ENCODE measurements at places on chromosomes 6 and 20. TPM values are rescaled to one million over a fixed set of nuclear protein-coding genes. Genes with fewer than 3 reads are reported as not detected.

The HMGA1 gene
- total RNA-seq, result 8.6 TPM

The CCN2 gene
- total RNA-seq, result 111 TPM

The OOEP gene
- not detected for total RNA-seq

The TTLL9 gene
- not detected for total RNA-seq

The HEY2 gene
- 3.9 TPM for total RNA-seq

The IRAK1BP1 gene
- 6.6 TPM for total RNA-seq

The COL9A3 gene
- 11.8 TPM for total RNA-seq

The FAXC gene
- 54.0 TPM for total RNA-seq

DNA sequence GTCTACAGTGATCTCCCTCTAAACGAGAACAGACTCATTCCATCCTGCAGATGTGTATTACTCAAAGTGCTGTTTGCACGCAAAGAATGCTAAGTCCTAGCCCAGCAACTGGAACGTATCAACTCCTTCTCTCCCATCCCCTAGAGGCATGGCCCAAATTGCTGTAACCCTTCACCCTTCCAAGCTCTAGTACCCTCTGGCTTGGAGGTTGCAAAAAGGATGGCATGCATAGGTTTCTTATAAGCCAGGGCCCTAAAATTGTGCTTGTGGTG lies 71.5 kb upstream of the TGM3 start:
- no peak overlapping the region for H3K27ac ChIP-seq
- no peaks in the 10 kb centered on the region for H3K27me3 ChIP-seq
- H3K4me3 ChIP-seq, result no peak overlapping the region
- H3K36me3 ChIP-seq, result no peaks in the 10 kb centered on the region

DNA sequence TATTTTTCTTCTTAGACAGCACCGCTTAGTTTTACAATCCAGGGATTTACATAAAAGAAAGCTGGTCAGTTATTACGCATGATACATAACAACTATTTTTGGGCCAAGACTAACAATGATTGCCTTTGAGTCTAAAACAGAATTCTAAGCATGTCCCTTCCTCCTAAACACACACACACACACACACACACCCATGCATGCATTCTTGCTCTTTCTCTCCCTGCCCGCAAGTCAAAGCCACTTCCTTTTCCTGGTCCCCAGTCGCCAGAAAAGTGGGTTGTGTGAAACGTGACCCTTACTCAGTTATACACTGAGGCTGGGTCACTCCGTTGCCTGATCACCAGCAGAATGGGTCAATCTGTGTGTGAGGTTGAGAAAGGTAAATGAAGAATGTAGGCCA lies 31.4 kb downstream of the FYN start:
- H3K4me1 ChIP-seq, result peaks cover 16% of the 10 kb centered on the region
- DNase-seq, result no peak
- H3K4me3 ChIP-seq, result no peak overlapping the region
- H3K36me3 ChIP-seq, result no peaks in the 10 kb centered on the region
- no peak overlapping the region for H3K27ac ChIP-seq

DNA sequence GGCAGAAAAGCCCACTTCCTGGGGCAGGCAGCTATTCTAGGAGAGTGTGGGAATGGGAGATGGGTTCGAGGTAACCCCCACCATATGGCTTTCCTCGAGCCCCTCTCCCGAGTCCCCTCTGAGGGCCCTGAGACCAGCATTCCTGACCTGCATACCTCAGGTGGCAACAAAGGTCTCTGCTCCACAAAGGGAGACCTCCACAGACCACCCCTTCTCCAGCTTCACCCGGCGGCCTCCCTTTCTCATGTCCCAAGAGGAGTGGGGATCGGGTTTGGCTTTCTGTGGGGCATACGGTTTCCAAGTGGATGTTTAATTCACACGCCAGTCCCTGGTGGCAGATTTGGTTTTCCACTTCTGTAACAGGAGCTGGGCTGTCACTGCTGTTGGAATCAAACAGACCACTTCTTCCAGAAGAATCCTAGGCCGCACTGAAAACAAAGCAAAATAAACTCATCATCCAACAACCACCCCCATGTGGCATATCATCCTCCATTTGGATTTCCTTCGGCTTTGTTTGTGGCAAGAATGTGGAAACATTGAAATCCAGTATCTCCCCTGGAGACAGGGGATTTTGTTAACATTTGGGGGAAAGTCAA lies 83.2 kb downstream of the DLL1 start:
- H3K4me1 ChIP-seq, result no peaks in the 10 kb centered on the region
- no peak overlapping the region for H3K27ac ChIP-seq
- no peak for DNase-seq

GRCh38 chr6:72559067-72559466 lies 62.8 kb upstream of the KCNQ5 start:
- H3K4me1 ChIP-seq, result no peaks in the 10 kb centered on the region
- DNase-seq, result no peak
- H3K27me3 ChIP-seq, result no peaks in the 10 kb centered on the region
- no peak overlapping the region for H3K4me3 ChIP-seq

DNA sequence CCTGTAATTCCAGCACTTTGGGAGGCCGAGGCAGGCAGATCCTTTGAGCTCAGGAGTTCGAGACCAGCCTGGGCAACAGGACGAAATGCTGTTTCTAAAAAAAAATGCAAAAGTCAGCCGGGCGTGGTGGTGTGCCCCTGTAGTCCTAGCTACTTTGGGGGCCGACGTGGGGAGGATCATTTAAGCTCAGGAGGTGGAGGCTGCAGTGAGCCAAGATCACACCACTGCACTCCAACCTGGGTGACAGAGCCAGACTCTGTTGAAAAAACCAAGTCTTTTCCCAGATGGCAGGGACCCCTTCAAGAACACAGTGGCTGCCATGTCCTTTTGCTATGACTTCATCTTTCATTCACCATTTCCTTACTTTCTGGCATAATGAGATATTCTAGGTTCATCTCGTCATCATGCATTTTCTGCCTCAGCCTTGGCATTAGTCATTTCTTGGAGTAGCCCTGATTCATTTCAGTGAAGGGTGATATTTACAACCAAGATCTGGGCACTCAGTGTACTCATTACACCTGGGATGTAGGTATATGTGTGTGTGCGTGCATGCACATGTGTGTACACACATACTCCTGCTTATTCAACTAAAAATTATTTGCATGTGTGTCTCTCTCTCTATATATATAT lies 61.4 kb upstream of the TOX2 start:
- no peaks in the 10 kb centered on the region for H3K36me3 ChIP-seq
- no peaks in the 10 kb centered on the region for H3K4me1 ChIP-seq
- DNase-seq, result no peak
- H3K4me3 ChIP-seq, result no peak overlapping the region

DNA sequence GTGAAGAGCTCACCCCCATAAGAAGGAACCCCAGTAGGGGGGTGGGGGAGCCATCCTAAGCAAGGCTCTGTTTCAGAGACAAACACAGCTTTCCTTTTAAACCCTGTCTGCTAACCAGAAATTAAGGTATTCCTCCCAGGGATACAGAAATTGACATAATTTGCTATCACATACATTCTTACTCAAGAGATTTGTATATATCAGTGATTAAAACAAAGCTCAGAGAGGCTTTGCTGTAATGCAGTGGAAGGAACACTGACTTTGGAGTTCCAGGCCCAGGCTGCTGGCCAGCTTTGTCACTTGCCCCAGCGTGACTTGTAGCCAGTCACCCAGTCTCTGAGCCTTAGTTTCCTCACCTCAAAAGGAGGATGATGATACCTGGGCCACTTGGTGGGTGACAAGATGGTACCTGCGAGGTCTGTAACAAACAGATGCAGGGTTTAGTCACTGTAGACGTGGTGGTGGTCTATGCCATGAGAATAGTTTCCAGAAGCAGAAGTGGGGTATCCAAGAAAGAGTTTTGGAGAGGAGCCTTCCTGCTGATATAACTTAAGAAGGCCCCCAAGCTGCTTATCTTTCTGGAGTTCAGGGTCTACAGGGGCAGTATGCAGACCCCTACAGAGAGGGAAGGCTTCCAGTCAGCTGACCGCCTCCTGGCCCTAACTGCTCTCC lies 3.2 kb upstream of the FOXF2 start:
- peaks cover 90% of the 10 kb centered on the region for H3K27me3 ChIP-seq
- H3K27ac ChIP-seq, result peak overlapping the region; percentile 90
- DNase-seq, result no peak
- H3K4me1 ChIP-seq, result peaks cover 54% of the 10 kb centered on the region
- H3K4me3 ChIP-seq, result no peak overlapping the region
- H3K36me3 ChIP-seq, result no peaks in the 10 kb centered on the region

- no peak overlapping the region for H3K4me3 ChIP-seq
- H3K27me3 ChIP-seq, result no peaks in the 10 kb centered on the region
- H3K36me3 ChIP-seq, result no peaks in the 10 kb centered on the region
- no peak for DNase-seq
- peaks cover 22% of the 10 kb centered on the region for H3K4me1 ChIP-seq
Measured at GRCh38 chr20:34713194-34713943, 9.2 kb downstream of the TP53INP2 start.

DNA sequence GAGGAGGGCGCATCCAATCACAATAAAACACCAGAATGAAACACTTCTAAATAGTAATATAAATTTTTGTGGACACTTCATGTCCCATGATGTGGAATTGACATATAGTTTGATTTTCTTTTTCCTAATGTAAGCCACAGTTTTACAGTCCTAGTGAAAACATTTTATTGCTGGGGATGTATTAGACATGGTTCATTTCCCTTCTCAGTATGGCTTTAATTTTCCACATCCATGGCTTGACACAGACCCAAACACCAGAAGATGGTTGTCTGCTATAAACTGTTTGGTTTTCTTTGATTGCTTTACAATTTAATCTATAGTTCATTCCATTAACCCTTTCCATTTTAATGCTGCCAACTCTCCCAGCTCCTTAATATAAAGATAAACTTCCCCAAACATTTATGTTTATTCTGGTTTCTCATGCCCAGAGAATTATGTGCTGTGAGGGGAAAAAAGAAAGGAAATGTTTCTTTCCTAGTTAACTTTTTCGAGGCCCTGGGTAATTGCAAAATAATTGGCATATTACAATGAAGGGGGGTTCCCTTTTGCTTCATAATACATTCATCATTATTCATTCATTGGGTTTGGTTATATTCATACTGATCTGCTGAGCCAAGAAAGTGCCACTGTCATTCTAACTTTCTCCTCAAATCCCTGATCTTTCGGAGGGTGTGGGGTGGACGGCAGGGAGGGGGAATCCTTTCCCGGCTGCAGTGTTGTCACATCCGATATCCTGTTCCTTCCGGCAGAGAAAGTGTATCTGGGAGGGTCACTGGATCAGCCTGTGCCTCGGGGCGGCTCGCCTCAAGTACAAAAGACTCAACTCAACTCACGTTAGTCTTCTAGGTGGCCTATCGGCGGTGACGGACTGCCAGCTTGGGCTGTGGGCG lies 127.6 kb upstream of the TFAP2D start:
- no peak overlapping the region for H3K4me3 ChIP-seq
- H3K36me3 ChIP-seq, result no peaks in the 10 kb centered on the region
- no peaks in the 10 kb centered on the region for H3K4me1 ChIP-seq

GRCh38 chr6:82467338-82467737 lies 103.7 kb downstream of the TPBG start:
- H3K27ac ChIP-seq, result no peak overlapping the region
- DNase-seq, result no peak
- no peak overlapping the region for H3K4me3 ChIP-seq
- no peaks in the 10 kb centered on the region for H3K4me1 ChIP-seq
- no peaks in the 10 kb centered on the region for H3K36me3 ChIP-seq
- no peaks in the 10 kb centered on the region for H3K27me3 ChIP-seq

- H3K27ac ChIP-seq, result no peak overlapping the region
- DNase-seq, result no peak
- no peaks in the 10 kb centered on the region for H3K36me3 ChIP-seq
- H3K4me1 ChIP-seq, result no peaks in the 10 kb centered on the region
- H3K27me3 ChIP-seq, result no peaks in the 10 kb centered on the region
Measured at GRCh38 chr6:37741757-37742400, 44.2 kb upstream of the MDGA1 start.

GRCh38 chr6:4864519-4864918 lies 88.3 kb downstream of the CDYL start:
- H3K36me3 ChIP-seq, result no peaks in the 10 kb centered on the region
- H3K4me1 ChIP-seq, result peaks cover 2% of the 10 kb centered on the region
- H3K27ac ChIP-seq, result no peak overlapping the region

DNA sequence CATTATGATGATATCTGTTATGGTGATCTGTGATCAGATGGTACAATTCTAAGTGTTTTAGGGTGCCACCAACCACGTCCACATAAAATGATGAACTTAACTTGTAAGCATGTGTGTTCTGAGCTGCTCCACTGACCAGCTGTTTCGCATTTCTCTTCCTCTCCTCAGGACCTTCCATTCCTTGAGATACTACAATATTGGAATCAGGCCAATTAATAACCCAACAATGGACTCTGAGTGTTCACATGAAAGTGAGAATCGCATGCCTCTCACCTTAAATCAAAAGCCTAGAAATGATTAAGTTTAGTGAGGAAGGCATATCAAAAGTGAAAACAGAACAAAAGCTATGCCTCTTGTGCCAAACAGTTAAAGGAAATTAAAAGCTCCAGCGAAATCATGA lies 114.6 kb downstream of the MAN1A1 start:
- no peak overlapping the region for H3K27ac ChIP-seq
- H3K4me3 ChIP-seq, result no peak overlapping the region
- no peaks in the 10 kb centered on the region for H3K4me1 ChIP-seq
- H3K27me3 ChIP-seq, result no peaks in the 10 kb centered on the region
- no peak for DNase-seq
- no peaks in the 10 kb centered on the region for H3K36me3 ChIP-seq

- H3K27ac ChIP-seq, result no peak overlapping the region
- H3K36me3 ChIP-seq, result no peaks in the 10 kb centered on the region
- H3K27me3 ChIP-seq, result no peaks in the 10 kb centered on the region
- H3K4me1 ChIP-seq, result no peaks in the 10 kb centered on the region
Measured at GRCh38 chr6:117232196-117232595, 33.2 kb upstream of the VGLL2 start.

DNA sequence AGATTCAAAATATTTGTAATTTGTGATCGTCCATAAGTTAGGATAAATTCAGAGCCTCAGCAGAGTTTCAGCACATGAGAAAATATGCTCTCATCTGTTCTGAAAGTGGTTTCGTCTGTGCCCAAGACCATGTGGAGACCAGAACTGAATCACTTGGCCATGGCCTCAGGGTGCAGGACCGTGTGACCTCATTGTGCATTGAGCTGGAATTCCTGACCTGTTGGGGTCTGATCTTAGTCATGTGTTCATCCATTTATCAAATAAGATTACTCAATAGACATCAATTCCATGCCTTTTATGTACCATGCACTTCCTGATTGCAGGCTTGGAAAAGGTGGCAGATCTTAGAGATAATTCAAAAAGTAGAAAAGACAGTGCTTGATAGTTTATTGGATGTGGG lies 680.5 kb downstream of the QKI start:
- H3K36me3 ChIP-seq, result no peaks in the 10 kb centered on the region
- no peaks in the 10 kb centered on the region for H3K4me1 ChIP-seq
- no peak overlapping the region for H3K4me3 ChIP-seq
- H3K27ac ChIP-seq, result no peak overlapping the region
- no peak for DNase-seq

Data from sigmoid colon (tissue), 7 donors.